ENCODE measurements at places on chromosomes 16 and 17.

- DNase-seq = no peak
Observed at GRCh38 chr16:1564325-1564724, 30.9 kb downstream of the TMEM204 start.

- no peak for DNase-seq
Observed at GRCh38 chr16:29649588-29650494, 13.2 kb upstream of the SPN start.

DNA sequence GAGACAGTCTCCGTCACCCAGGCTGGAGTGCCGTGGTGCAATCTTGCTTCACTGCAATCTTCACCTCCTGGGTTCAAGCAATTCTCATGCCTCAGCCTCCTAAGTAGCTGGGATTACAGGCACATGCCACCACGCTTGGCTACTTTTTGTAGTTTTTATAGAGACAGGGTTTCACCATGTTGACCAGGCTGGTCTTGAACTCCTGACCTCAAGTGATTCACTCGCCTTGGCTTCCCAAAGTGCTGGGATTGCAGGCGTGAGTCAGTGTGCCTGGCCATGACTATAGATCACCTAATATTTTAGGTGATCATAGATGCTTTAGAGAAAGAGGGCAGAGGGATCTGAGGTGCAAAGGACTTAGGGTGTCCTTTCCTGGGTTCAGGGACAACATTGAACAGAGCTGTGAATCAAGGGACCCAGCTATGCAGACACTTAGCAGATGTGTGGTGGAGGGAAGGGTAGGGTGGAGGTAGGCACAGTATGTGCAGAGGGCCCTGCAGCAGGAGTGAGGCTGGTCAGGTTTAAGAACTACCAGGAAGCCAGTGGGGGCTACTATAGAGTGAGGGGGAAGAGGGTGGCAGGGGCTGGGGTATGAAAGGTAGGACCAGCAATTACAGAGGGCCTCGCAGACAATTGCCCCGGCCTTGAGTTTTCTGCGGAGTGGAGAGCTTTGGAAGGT, 116.5 kb downstream of the CMIP start:
- no peak for DNase-seq

GRCh38 chr17:69914520-69914919, 160.5 kb upstream of the KCNJ16 start:
- DNase-seq = no peak

GRCh38 chr16:58814348-58814801, 80.3 kb upstream of the GOT2 start:
- peak; percentile 19 for DNase-seq

DNA sequence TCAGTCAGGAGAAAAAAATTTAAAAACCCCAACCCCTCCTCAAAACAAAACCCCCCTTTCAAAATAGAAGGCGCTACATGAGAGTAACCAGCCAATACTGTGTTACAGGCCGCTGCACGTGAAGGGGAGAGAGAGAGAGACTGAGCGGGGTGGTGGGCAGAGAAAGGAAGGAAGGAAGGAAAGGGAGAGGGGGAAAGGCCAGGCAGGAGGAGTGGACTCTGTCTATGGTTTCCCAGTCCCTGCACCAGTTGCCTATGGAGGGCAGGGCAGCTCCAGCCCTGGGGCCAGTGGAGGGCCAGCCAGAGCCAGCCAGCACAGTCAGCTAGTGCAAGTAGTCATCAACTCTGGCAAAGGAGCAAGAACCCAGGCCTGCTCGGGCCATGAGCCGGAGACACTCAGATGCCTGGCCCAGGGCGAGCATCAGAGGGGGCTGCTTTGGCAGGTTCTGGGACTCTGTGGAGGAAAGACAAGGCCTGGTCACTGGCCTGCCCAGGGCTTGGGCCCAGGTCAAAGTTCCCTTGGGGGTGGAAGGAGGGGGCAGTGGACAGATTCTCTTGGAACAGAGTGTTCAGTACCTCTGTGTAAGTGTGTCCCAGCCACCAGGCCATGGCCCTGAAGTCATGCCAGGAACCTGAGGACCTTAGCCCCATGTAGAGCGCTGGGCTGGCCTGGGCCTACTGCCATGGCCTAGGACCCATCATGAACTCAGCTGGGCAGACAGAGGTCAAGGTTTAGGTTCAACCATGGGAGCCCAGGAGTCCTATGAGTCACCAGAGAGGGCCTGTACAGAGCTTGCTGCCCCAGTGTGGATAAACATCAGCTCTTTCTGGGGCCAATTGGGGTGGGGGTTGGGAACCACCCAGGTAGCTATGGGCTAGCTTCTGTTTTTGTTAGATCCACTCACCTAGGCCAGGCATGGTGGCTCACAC, 7.3 kb upstream of the GFOD2 start:
- no peak for DNase-seq

- DNase-seq = no peak
Observed at GRCh38 chr16:55433030-55433429, 46.0 kb upstream of the MMP2 start.

DNA sequence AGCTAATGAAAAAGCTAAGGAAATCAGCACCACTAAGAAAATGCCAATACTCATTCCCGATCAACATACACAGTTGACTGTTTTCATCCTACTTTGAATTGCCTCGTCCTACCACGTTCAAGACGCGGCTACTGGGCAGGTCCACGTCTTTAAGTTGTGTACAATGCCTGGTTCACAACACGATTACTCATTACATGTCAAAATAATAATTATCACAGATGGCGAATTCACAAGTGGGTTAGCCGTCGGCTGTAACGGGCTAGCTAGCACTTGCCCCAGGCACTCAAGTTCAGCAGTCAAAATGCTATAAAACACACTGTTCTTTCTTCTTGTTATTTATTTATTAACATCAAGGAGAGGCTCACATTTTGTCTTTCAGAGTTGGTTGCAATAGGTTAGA, 124.2 kb downstream of the ZFHX3 start:
- peak; percentile 30 for DNase-seq

GRCh38 chr16:88541831-88542616, 28.2 kb upstream of the ZC3H18 start:
- no peak for DNase-seq

- DNase-seq = no peak
Observed at GRCh38 chr16:69482410-69482991, 58.1 kb downstream of the CYB5B start.

DNA sequence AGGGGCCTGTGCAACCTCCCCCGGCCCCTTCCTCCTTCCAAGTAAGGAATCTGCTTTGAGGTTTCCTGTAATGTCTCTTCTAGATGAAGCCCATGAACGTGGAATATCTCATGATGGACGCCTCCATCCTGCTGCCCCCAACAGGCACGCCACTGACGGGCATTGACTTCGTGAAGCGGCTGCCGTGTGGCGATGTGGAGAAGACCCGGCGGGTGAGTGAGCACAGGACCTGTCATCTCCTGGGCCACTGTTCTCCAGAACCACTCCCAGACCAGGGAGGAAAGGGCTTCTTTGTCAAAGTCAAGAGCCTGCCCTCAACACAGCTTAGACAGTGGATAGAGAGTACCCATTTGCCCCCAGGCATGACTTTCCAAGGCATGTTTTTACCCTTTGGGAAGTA, 107.1 kb downstream of the CLEC16A start:
- no peak for DNase-seq

GRCh38 chr17:15181333-15181732, 83.8 kb downstream of the PMP22 start:
- DNase-seq = no peak

DNA sequence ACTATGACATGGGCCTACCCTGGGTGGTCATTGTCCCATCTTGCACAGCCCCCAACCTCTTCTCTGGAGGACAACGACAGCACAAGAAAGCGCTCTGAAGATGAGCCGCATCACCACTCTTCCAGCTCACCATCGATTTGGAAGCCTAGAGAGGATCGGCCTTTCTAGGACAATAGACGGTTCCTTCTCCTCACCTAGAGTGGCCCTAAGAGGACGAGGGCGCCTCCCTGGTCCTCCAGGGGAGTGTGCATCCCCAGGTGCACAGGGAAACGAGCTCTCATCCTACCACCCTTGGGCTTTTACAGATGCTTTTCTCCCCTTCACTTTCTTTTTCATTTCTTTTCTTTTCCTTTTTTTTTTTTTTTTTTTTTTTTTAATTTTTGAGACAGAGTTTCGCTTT, 20.3 kb upstream of the SLC52A1 start:
- DNase-seq = no peak

- DNase-seq = no peak
Observed at GRCh38 chr16:83970430-83970815, 2.4 kb downstream of the NECAB2 start.

GRCh38 chr17:74358697-74359096, 3.0 kb downstream of the BTBD17 start:
- DNase-seq = no peak

DNA sequence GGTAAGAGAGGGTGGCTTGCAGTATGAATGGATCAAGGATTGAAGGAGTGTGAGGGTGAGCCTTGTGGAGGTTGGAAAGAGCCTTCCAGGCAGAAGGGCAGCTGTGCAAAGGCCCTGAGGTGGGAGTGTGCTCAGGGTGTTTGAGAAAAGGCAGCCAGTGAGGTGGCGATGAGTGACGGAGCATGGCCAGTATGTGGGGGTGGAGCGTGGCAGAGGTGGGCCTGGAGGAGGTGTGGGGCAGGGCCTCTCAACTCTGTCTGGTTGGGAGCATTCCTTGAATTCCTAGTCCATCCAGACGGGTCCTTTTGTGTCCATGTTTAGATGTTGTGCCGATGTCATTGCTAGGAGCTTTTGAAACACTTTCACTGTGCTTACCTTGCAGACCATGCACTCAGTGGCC, 51.3 kb downstream of the EPN2 start:
- DNase-seq = no peak

- peak; percentile 72 for DNase-seq
Observed at GRCh38 chr17:50177983-50178834, 12.4 kb downstream of the SGCA start.

DNA sequence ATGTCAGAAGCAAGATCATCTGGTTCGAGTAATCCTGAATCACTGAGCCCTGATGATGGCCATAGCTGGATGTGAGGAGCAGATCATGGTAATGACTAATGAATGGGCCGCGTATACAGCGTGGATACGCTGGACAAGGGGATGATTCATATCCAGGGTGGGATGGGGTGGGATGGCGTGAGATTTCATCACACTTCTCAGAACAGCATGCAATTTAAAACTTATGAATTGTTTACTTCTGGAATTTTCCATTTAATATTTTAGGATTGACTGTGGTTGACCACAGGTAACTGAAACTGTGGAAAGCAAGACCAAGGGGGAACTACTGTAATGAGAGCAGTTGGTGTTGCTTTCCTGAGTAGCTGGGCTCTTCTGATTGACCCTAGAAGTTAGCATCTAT, 225.5 kb downstream of the STX8 start:
- DNase-seq = no peak

DNA sequence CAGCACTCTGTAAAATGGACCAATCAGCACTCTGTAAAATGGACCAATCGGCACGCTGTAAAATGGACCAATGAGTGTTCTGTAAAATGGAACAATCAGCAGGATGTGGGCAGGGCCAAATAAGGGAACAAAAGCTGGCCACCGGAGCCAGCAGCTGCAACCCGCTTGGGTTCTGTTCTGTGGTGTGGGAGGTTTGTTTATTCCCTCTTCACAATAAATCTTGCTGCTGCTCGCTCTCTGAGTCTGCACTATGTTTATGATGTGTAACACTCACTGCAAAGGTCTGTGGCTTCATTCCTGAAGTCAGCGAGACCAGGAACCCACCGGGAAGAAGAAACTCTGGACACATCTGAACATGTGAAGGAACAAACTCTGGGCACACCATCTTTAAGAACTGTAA, 20.5 kb downstream of the TMEM100 start:
- DNase-seq = no peak

DNA sequence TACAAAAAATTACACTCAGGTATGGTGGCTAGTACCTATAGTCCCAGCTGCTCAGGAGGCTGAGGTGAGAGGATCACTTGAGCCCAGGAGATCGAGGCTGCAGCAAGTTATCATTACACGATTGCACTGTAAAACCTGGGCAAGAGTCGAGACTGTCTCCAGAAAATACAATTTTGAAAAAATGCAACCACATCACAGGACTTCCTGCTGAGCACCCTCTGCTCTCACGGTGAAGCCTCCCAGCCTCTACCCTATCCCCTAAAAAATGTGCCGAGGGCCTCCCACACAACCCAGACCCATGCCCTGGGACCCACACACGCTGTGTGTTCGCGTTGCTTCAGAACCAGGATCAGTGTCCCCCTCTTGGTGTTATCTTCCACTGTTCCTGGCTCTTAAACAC, 236.1 kb downstream of the CPPED1 start:
- no peak for DNase-seq

- DNase-seq = no peak
Observed at GRCh38 chr17:7502987-7503386, 18.8 kb downstream of the POLR2A start.

GRCh38 chr16:72937916-72938794, 109.8 kb downstream of the ZFHX3 start:
- DNase-seq = no peak

GRCh38 chr17:74851612-74852236, 8.0 kb downstream of the GRIN2C start:
- DNase-seq = no peak

GRCh38 chr17:66551839-66552238, 249.4 kb downstream of the PRKCA start:
- DNase-seq = no peak

DNA sequence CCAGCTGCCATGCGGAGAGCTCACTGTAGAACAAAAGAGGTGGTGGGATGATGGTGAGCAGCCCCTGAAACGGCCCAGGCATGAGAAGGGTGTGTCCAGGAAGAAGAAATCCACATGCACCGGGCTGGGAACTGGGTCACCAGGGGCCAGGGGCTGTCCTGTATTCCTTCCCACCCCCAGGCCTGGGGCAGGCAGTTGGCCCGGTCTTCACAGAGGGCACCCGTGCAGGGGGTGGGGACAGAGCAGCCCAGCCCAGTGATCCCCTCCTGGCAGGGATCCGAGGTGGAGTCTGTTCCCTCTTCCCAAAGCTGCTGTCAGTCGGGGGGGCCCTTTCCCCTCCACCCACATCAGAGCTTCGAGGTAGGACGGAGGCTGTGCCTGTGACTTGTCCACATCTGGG, 9.2 kb downstream of the HS3ST6 start:
- DNase-seq = no peak

DNA sequence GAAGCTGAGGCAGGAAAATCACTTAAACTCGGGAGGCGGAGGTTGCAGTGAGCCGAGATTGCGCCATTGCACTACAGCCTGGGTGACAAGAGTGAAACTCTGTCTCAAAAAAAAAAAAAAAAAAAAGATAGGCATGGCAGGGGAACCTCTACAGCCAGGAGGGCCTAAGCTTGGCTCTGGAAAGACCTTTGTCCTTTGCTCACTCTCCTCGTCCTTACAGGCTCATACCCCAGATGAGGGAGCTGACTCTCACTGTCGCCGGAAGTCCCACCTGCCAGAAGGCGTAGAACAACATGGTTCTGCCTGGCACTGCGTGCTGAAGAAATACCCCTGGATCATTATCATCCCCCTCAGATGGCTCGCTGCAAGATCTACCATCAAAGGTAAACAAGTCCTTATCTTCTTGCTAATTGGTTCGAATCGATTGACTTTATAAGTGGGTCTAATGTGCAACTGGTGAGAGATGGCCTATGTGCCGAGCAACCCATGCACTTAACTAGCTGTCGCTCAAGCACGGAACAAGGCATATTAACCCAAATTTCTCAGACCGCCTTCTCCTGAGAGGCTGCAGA, 29.7 kb downstream of the RTN4RL1 start:
- peak; percentile 10 for DNase-seq

All from NCI-H2227 treated with DMSO at 0.1 percent for 48 hours (cell line).